ENCODE measurements at places on chromosomes 4 and X.

DNA sequence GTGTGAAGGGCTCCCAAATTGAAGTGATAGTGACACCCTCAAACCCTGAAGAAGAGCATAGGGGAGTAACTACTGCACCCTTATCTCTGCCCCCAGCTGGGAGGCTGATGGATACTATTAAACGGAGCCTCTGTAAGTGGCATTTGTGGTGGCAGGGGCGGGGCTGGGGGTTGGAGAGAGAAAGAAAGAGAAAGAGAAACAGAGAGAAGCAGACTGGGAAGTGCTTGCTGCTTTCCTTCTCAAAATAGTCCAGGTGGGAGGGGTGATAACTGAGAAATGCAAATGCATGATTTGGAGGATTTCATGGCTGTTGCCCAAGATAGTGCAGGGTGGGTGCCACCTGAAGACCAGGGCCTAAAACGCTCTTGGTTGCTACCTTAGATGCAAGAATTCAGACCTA lies 253.5 kb upstream of the GATB start:
- peak; percentile 44 for DNase-seq

- DNase-seq: no peak
Observed at GRCh38 chrX:134538316-134538715, 78.4 kb downstream of the HPRT1 start.

- no peak for DNase-seq
Observed at GRCh38 chr4:140666889-140667614, 89.1 kb downstream of the TBC1D9 start.

DNA sequence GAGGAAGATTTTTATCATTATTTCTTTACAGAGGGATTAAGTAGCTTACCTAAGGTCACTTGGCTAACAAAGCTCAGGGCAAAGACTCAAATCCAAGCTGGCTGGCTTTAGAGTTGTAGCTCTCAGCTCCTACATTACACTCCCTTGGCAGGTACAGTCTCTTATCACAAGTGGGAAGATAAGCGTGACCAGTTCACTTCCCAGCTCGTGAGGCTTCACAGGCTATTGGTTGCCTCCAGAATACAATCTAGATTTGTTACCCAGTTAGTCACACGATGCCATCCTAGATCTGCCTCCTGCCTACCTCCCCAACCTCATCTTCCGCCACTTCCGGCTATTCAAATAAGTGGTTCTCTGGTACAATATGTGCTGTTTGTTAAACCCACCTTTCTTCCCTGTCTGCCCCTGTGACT lies 3.7 kb downstream of the MMRN1 start:
- no peak for DNase-seq

- no peak for DNase-seq
Observed at GRCh38 chr4:17232566-17233253, 279.2 kb downstream of the QDPR start.

- no peak for DNase-seq
Observed at GRCh38 chrX:68648960-68649359, 1.5 kb downstream of the STARD8 start.

- no peak for DNase-seq
Observed at GRCh38 chrX:41561045-41561444, 113.9 kb downstream of the NYX start.
